ENCODE measurements at places on chromosomes 12 and 14. TPM values are rescaled to one million over a fixed set of nuclear protein-coding genes. Genes with fewer than 3 reads are reported as not detected.

Gene TTC9
- 6.5 TPM for total RNA-seq

Gene HSPB8
- not detected for total RNA-seq

Gene KLRC4
- 0.75 TPM for total RNA-seq

Gene ANP32D
- total RNA-seq = not detected

Gene KRT73
- 0.98 TPM for total RNA-seq

Gene SMIM41
- not detected for total RNA-seq

Gene SLCO1A2
- total RNA-seq = not detected

Gene TMEM253
- 0.25 TPM for total RNA-seq

- DNase-seq = no peak
Observed at GRCh38 chr14:71372411-71372838, 465.2 kb downstream of the PCNX1 start.

- no peak for DNase-seq
Observed at GRCh38 chr12:66709893-66710292, 31.0 kb upstream of the GRIP1 start.

DNA sequence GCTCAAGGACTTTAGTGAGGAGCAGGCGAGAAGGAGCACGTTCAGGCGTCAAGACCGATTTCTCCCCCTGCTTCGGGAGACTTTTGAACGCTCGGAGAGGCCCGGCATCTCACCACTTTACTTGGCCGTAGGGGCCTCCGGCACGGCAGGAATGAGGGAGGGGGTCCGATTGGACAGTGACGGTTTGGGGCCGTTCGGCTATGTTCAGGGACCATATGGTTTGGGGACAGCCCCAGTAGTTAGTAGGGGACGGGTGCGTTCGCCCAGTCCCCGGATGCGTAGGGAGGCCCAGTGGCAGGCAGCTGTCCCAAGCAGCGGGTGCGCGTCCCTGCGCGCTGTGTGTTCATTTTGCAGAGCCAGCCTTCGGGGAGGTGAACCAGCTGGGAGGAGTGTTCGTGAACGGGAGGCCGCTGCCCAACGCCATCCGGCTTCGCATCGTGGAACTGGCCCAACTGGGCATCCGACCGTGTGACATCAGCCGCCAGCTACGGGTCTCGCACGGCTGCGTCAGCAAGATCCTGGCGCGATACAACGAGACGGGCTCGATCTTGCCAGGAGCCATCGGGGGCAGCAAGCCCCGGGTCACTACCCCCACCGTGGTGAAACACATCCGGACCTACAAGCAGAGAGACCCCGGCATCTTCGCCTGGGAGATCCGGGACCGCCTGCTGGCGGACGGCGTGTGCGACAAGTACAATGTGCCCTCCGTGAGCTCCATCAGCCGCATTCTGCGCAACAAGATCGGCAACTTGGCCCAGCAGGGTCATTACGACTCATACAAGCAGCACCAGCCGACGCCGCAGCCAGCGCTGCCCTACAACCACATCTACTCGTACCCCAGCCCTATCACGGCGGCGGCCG, 1.1 kb downstream of the PAX9 start:
- no peak for DNase-seq

DNA sequence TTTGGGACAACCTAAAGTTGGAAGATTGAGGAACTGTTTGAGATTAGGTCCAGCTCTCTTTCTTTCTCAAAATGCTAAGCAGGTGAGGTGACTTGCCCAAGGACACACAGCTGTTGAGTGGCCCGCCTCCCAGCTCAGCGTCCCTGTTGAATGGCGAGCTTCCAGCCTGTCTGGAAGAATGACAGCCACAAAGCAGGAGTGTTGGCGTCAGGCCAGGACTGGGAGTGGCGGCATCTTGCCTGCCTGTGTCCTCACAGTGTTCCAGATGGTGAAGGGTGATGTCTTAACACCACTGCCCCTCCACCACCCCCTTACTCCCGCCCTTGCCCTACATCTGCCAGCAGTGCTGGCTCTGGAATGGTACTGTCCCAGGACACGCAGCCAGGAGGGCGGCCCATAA, 4.4 kb upstream of the CEBPE start:
- no peak for DNase-seq

- no peak for DNase-seq
Observed at GRCh38 chr12:16763901-16764300, 157.9 kb upstream of the LMO3 start.

GRCh38 chr12:123808167-123808566, 46.1 kb downstream of the DNAH10 start:
- no peak for DNase-seq

- no peak for DNase-seq
Observed at GRCh38 chr12:13146336-13146938, 43.0 kb upstream of the GSG1 start.

DNA sequence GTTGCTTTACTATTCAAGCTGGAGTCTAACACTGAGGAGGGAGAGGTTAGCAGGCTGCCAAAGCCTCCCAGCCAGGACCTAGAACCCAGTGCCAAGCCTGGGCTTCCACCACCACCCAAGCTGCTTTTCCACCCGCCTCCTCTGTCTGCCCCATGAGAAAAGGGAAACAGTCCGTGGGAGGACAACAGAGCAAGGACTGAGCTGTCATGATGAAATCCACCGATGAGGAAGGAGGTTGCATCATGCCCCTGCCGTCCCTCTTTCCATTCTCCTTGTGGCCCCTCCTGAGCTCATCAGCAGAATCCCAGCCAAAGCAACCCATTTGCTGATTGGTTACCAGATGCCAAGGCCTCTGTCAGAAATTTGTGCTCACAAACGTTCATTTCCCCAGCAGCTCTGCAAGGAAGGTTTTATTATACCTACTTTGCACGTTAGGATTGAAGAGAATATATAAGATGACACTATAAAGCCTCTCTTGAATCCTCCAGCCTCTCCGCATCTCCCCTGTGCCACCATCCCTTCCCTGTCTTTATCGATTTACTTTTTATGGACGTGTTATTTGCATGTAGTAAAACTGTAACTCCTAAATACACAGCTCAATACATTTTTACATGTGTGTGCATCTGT, 6.3 kb upstream of the SERPINA1 start:
- no peak for DNase-seq

DNA sequence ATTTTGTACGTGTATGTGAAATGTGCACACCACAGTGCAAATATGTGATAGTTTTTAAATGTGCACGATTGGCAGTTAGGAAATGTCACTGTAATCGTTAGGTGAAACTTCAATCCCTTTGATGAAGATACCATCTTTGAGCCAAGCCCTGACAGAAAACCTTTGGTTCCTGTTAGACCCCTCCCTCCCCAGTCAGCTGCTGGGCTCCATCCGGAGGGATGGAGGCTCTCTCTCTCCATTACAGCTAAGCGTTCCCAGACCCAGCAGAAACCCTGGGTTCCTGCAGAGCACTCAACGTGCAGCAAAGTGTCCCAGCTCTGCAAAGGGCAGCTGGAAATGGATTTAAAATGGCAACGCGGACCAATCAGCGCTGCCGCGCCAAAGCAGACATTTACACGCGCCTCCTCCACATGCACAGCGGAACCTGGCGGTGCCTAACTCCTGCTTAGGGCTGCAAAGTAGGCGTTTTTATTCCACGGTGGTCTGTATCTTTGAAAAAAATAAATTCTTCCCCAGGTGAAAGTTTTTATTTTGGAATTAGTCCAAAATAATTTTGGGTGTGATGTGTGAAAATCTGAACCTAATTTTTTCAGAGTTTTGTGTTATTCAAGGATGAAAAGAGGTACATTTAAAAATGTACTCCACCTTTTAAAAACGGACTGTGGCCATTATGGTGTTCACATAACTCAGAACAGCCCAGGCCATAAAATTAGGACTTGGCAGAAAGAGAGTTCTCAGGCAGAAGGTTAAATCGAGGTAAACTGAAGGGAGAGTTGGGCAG, 1.4 kb upstream of the HMGA2 start:
- no peak for DNase-seq

DNA sequence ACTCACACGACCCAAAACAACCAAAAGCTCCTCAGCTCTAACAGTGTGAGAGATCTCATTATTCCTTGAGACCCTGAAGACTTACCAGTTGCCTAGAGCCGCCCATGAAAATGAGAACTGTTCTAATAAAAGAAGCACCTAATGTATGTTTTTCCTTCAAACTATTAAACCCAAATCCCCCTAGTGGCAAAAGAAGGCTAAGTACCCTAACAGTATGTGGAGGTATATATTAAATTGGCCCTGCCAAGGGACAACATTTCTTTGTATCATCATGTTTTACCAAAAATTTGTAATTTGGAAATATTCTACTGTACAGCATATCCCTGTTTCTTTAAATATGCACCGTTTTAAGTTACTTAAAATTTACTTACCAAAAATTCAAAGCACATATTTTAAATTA, 38.0 kb upstream of the PPFIA2 start:
- DNase-seq = no peak

DNA sequence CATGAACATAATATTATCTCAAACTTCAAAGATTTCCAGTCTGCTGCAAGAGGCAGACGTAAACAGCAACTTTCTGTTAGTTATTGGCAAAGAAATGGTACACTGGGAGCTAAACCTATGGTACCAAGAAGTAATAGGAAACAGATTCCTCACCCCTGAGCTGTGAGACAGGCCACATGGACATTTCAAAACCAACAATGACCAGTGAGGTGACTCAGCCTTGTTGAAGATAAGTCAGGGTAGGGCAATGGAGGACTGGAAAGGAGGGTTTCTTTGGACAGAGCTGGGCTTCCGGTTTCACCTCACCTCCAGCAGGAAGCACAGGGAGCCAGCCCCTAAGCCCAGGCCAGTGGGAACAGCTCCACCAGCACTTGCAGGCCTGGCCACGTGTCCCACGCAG, 1320.5 kb downstream of the AACS start:
- DNase-seq = no peak

DNA sequence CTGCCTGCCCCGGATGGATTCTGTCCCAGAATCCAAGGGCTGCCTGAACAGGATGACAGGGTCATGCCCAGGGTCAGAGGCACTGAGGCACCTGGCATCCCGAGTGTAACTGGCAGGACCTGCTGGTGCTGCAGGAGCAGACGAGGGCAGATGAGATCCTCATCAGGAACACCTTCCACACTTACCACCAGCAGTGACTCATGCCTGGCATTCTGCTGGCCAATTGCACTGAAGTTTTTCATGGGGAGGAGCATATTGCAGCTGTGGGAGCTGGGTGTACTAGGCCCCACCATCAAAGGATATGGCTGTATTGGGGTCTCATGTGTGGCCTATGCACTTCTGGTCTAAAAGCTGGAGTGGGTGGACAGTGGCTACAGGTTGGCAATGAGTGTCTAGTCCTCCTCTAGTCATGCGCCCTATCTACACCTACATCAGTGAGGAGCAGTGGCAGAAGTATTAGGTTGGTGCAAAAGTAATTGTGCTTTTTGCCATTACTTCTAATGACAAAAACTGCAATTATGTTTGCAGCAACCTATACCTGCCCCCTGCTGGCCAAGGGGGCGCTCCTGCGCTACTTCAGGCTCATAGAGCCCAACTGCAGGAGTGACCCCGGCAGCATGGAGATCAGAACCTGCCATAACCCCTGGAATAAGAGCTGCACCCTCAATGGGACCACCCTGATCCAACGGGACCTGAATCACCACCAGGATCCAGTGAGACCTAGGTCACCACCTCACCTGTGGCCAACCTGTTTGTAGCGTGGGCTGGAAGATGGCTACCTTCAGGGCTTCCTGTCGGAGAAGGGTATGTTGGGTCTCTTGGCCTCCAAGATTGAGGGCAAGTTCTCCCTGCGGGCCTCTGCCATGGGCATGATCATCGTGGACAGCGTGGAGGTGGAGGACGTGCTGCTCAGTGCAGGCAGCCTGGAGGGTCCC, 8.0 kb upstream of the C12orf42 start:
- DNase-seq = peak; percentile 48
